ENCODE measurements at places on chromosomes 7 and 10.

- DNase-seq, result no peak
Measured at GRCh38 chr10:74044419-74044818, 46.5 kb downstream of the VCL start.

DNA sequence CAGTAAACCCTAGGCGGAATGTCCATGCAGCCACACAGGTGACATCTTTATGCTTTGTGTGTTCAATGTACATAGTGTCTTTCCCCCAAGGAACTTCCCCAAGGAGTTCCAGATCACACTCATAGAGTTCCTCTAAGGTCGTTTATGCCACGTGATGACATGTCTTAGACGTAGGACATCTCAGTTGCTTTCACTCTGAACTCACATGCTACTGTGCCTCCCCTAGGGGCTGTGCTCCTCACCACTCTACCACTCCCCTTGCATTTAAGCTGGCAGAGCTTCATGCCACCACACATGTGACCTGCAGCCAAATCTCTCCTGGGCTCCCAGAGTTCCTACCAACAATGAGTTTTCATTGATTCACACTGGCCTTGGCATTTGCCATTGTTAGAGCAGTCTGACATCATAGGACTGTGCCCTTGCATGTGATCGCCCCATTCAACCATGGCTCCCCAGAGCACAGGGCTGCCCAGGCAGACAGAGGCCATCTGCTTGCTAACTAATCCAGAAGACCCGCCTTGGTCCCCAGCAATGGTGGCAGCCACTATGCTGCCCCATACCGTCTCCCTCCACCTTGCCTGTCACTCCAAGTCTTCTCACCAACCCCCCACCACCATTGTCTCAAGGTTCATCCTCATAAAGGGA, 95.3 kb upstream of the MACROH2A2 start:
- DNase-seq, result no peak

DNA sequence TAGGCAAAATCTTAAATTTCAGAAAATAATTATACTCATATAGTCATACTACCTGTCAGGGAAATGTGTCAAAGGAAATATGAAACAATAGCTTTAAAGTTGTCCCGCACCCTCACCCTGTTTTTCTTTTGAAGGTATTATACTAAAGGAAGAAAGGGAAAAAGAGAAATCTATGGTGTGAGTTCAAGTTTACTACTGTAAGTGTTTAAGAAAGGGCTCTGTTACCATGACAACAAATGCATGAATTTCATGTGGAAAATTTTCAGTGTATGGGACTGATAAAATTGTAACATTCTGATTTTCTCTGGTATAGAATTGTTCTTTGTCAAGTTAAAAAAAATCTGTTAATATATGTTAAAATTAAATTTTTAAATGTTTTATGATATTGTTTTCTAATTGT, 229.8 kb downstream of the ADK start:
- DNase-seq, result no peak

DNA sequence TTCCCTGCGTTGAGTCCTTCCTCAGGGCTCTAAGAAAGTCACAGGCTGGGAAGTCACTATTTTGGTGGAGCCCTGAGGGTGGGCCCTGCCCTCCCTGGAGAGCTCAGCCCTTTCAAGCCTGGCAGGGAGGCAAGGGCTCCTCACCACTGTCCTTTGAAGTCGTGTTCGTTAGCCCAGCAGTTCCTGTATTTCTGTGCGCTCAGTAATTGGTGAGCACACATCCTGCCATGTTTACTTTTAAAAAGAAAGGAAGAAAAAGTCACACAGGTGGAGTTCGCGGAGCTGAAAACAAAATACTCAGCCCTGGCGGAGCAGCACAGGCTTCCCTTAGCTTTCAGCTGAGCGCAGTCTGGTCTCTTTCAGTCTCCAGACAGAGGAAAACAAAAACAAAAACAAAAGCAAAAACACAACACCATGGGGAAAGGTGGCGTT, 37.1 kb downstream of the PRKCQ start:
- DNase-seq, result no peak

GRCh38 chr7:4960363-4960762, 1.4 kb upstream of the MMD2 start:
- DNase-seq, result no peak

- no peak for DNase-seq
Measured at GRCh38 chr10:70348228-70348850, 34.1 kb downstream of the LRRC20 start.

DNA sequence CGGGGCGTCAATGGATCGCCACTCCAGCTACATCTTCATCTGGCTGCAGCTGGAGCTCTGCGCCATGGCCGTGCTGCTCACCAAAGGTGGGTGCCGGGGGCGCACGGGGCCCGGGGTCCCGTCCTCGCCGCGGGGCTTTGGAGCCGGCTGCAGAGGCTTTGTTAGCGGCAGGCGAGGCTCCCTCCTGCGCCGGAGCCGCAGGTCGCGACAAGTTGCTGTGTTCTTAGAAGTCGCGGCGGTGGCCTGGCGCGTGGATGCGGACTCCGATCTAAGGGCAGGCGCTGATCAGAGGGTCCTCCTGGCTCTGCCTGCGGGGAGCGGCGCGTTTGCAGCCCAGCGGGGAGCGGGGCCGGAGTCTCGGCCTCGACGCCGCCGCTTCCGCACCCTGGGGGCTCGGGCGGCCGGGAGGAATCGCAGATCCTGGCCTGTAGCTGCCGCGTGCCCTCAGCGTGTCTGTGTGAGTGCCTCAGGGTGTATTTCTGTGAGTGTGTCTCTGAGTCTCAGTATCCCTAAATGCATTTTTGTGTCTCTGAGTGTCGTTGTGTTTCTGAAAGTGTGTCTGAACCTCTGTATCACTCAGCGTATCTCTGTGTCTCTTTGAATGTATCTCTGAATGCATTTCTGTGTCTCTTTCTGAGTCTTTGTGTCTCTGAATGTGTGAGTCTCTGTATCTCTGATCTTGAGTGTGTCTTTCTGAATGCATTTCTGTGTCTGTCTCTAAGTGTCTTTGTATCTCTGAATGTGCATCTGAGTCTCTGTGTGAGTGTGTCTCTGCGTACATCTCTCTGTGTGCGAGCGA, 766 bp downstream of the BAMBI start:
- peak; percentile 25 for DNase-seq

- no peak for DNase-seq
Measured at GRCh38 chr10:119734396-119735332, 8.8 kb downstream of the INPP5F start.

DNA sequence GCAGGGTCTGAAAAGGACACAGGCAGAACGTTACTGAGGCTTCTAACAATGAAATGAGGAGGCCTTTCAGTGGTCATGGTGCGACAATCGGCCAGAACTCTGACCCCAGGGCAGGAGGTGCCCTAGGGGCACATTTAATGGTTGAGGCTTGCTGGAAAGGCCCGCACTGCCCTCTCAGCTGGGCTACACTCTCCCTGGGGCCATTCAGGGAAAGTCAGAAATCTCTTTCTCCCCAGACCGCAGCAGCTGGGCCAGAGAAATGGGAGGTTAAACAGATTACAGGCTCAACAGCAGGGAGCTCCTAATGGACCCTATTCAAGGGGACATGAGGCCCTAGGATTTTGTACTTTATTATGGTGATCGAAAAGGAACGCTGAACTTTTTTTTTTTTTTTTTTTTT, 85.6 kb upstream of the FGFR2 start:
- no peak for DNase-seq

DNA sequence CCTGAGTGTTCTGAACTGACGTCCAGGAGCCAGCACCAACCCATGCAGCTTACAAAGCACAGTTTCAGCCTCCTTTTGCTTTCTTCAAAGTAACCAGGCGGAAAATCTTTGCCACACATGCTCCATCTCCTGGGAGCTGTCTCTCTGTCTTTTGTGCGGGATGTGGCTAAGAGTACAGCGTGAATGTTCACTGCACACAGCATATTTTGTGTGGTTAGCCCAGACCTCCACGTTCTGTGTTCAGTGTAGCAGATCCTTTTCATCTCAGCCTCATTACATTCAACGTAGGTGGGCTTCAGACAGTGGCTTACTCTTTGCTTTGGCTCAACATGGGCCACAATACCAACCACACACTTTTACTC, 200.8 kb downstream of the TNS3 start:
- no peak for DNase-seq

GRCh38 chr7:157150882-157151281, 12.2 kb downstream of the UBE3C start:
- DNase-seq, result no peak

- no peak for DNase-seq
Measured at GRCh38 chr10:116169782-116170445, 103.1 kb downstream of the GFRA1 start.

GRCh38 chr7:17497549-17498167, 199.2 kb downstream of the AHR start:
- DNase-seq, result no peak

GRCh38 chr7:146683439-146683838, 566.8 kb downstream of the CNTNAP2 start:
- DNase-seq, result no peak

- DNase-seq, result no peak
Measured at GRCh38 chr7:139940866-139941265, 111.8 kb downstream of the TBXAS1 start.

- no peak for DNase-seq
Measured at GRCh38 chr7:115230882-115231571, 309.1 kb downstream of the MDFIC start.

GRCh38 chr10:72020914-72021809, 57.0 kb downstream of the CHST3 start:
- no peak for DNase-seq

- no peak for DNase-seq
Measured at GRCh38 chr10:88114368-88114767, 250.9 kb downstream of the PTEN start.
